A172 (cell line): ENCODE measurements at places on chromosomes 3 and 15. TPM values are rescaled to one million over a fixed set of nuclear protein-coding genes. Genes with fewer than 3 reads are reported as not detected.
A peak's percentile ranks its signal among the peaks of the same experiment; 100 is the strongest.

DNA sequence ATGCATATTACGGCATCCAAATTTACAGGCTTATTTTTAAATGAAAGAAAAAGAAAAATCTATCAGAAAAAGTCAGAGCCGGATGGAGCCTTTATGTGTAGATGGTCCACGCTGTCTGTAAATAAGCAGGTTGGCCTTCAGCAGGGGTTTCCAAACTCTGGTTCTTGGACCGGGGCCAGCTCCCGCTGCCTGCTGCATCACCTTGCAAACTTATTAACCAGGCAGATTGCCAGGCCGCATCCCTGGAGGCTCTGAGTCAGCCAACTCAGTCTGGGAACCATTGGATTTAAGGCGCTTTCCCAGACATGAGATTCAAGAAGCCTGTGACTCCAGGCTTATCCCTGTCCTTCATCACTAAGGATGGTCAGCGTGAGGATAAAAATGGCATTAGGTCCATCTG is 212.4 kb downstream of the OPA1 start:
- peak; percentile 99 for DNase-seq

TAMM41 gene
- 9.8 and 11.0 TPM in 2 replicates for total RNA-seq

SEC22C gene
- 77.4 and 84.5 TPM in 2 replicates for total RNA-seq

GOLGA6L10 gene
- 0.07 TPM in 1 of 2 replicates, not detected in the other for total RNA-seq

FILIP1L gene
- 29.0 and 48.1 TPM in 2 replicates for total RNA-seq

GRCh38 chr3:12578742-12579141 is 21.9 kb downstream of the MKRN2 start:
- DNase-seq: no peak

DNA sequence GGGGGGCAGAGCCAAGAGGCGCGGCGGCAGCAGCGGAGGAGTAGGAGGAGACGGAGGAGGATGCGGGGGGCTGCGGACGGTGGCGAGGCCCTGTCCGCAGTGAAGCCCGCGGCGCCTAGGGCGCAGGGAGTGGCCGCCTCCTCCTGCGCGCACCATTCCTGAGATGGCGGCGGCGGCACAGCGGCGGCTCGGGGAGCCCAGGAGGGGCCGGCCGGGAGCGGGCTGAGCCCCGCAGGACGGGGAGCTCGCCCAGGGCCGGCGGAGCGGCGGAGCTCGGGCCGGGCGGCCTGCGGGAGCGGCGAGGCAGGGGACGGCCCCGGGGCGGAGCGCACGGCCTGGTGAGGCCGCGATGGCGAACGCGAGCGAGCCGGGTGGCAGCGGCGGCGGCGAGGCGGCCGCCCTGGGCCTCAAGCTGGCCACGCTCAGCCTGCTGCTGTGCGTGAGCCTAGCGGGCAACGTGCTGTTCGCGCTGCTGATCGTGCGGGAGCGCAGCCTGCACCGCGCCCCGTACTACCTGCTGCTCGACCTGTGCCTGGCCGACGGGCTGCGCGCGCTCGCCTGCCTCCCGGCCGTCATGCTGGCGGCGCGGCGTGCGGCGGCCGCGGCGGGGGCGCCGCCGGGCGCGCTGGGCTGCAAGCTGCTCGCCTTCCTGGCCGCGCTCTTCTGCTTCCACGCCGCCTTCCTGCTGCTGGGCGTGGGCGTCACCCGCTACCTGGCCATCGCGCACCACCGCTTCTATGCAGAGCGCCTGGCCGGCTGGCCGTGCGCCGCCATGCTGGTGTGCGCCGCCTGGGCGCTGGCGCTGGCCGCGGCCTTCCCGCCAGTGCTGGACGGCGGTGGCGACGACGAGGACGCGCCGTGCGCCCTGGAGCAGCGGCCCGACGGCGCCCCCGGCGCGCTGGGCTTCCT is at the start of gene GPR27:
Gene GPR27, plus strand, starts transcription at position 155 of the 909 bp plus-strand sequence. Its CDS starts 195 bp downstream, at position 350.
- no peak for DNase-seq

- no peak for DNase-seq
Measured at GRCh38 chr3:65015711-65016110, 327.9 kb upstream of the ADAMTS9 start.

ZNF385D gene
- total RNA-seq: not detected in 2 replicates

FBXL2 gene
- 30.4 and 33.1 TPM in 2 replicates for total RNA-seq

DNA sequence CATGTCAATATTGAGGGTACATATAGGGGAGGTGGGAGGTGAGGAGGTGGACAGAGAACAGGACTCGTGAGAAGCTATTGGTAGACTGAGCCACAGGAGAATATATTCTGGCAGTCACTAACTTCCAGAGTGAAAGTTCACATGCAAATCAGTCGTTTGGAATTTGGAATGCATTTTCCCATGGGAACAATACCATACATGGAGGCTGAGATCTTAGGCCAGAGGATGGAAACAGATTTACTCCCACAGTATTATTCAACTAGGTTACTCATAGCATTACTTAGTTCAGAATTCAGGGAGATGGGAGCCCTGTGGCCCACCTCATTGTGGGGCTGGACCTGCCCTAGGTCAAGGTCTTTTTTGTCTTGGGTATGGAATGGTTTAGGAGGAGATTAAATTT is 36.4 kb upstream of the ABHD2 start:
- DNase-seq: no peak

DNA sequence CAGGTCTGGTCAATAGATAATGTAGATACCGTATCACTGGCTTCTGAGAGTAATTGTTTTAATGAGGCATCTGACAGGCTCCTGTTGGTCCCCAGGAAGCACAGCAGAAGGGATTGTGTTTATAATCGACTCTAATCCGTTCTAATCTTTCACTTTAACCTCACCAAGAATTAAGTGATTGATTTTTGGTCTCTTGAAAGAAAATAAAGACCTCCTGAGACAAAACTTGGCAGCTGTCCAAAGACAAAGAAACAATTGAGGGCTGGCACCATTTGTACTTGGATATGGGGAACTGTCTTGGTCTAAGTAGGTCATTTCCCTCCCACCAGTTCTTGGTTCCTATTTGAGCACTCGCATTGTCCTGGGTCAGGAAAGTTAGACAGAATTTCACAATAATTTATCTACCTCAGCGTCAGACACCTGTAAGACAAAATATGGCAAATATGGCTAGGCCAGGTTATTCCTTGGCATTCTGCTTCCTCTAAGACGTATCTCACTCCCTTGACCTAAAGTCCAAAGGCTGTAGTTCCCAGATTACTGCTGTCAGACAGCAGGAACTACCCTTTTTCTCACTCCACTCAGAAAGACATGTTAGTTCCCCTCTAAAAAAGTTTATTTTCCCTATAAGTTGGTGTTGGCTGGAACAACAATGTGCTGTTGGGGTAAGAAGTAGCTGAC is 22.7 kb upstream of the CD96 start:
- no peak for DNase-seq

- no peak for DNase-seq
Measured at GRCh38 chr3:47865192-47865591, 62.3 kb downstream of the DHX30 start.

TM6SF1 gene
- total RNA-seq: 0.14 TPM in 1 of 2 replicates, not detected in the other

CACNA2D3 gene
- total RNA-seq: 2.0 and 7.6 TPM in 2 replicates

- DNase-seq: peak; percentile 18
Measured at GRCh38 chr15:79339588-79340314, 28.8 kb downstream of the TMED3 start.

DNA sequence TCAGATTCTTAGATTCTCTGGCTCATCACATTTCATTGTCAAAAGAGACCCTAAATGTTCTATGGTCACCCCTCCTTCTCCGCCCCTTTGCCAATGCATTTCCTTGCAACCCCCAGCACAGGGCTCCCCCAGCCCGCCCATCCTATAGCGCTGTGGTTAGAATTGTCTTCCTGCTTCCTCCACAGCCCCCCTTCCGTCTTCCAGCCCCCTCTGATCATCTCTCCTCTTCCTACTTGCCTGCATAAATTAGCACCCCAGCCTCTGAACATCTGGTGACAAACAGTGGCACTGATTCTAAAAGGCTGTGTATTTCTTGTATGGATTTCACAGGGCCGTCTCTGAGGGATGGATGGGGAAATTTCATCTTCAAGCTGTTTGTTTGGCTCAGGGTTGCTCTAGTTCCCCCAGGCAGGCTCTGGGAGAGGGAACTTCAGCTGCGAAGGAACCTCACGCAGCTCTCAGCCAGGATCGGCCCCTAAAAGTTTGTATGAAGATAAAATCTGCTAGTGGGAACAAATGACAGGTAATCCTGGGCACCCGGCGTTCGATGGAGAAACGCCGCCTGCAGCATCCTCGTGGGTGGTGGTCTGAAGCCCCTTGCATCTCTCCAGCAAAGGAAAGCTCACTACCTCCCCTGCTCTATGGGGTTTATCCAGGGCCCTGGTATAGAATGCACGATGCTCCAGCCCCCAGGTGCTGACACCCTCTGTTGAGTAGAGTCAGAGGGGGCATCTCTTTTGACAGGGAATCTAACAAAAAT is 83.0 kb downstream of the WNT7A start:
- no peak for DNase-seq

- DNase-seq: peak; percentile 21
Measured at GRCh38 chr3:136772709-136773108, 20.5 kb upstream of the STAG1 start.
